Activated T-cell treated with anti-CD3 and anti-CD28 coated beads, Interleukin-2, amount 50 U/mL, for 48 hours (primary cell): ENCODE measurements at places on chromosomes 12 and 14.

- DNase-seq, result no peak
Measured at GRCh38 chr14:91624757-91625156, 107.1 kb downstream of the CATSPERB start.

- no peak for DNase-seq
Measured at GRCh38 chr12:25594376-25594775, 41.3 kb upstream of the LMNTD1 start.

DNA sequence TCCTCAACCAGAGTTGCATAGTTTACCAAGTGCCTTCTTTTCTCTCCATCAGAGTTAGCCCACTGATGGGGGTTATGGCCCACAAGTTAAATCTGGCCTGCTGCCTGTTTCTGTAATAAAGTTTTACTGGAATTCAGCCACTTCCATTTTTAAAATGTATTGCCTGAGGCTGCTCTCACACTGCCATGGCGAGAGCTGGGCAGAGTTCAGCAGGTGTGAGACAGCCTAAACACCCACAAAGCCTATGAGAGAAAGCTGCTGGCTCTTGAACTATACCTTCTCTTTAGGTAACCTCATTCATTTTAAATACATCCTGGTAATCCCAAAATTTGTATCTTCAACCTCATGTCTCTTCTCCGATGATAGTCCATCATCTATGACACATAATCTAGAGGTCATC lies 86.1 kb downstream of the BCL2L14 start:
- DNase-seq, result no peak

DNA sequence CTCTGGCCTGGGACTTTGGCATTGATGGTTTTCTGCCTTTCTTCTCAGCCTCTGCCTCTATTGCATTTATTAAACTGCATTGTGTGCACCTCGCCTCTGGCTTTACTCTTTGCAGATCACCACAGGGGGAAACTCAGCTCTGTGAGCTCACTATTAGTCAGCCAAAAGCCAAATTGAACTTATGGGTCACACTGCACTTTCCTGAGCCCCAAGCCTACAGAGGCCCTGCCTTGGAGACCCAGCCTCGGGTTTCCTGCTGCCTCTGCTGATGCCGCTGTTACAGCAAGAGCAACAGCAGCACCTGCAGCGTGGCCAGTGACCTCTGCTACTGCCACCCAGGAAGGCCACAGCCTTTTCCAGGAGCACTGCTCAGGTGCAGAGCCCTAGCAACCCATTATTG lies 122.5 kb downstream of the DAD1 start:
- DNase-seq, result no peak

- no peak for DNase-seq
Measured at GRCh38 chr12:114403011-114403689, 2.8 kb downstream of the TBX5 start.

DNA sequence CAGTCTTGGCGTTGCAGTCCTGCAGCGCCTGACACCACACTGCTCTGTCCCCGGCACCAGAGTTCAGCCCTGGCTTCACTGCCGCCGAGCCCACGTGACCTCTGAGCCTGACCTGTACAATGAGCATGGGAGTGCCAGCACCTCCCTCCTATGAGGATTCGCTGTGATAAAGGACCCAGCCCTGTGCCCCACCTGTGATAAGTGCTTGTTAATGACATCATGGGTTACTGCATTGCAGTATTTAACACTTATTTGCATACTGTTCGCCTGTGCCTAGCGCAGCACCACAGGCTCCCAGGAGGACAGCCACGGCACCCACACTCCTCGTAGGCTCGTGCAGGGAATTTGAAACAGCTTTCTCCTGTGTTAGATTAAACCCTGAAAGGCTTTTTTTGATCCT lies 118.2 kb upstream of the GSC start:
- DNase-seq, result no peak

DNA sequence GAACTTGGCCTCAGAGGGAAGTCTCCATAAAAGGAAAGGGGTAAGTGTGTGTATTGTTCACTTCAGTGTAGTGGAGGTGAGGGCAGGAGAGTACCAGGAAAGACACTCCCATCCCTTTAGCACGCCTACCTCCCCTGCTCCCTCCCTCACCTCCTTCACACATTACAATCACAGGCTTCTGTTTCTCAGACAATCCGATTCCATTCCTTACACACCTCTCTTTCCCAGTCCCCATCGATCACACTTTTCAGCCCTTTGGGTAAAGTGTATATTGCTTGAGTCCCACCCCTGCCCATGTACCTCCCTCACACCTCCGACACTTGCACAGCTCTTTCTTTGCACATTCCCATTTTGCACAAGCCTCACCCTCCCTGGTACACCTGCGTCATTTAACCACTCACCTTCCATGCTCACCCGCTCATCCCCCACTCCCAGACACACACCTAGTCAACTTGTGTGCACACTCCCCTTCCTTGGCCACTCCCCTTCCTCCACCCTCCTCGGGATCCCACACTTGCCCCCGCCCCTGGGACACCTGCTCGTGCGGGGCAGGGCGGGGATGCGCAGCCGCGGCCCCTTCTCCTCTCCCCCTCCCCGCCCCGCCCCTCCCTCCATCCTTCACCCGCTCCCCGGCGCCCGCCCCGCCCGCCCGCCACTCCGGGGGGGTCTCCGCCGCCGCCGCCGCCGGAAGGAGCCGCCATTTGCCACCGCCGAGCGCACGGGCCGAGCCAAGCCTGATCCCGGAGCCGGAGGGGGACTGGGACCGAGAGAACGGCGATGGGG lies at the start of gene MARCHF9:
TSS of gene MARCHF9 (plus strand) at position 693 of the 783 bp plus-strand sequence. CDS start 426 bp downstream, outside the sequence.
- peak; percentile 89 for DNase-seq

DNA sequence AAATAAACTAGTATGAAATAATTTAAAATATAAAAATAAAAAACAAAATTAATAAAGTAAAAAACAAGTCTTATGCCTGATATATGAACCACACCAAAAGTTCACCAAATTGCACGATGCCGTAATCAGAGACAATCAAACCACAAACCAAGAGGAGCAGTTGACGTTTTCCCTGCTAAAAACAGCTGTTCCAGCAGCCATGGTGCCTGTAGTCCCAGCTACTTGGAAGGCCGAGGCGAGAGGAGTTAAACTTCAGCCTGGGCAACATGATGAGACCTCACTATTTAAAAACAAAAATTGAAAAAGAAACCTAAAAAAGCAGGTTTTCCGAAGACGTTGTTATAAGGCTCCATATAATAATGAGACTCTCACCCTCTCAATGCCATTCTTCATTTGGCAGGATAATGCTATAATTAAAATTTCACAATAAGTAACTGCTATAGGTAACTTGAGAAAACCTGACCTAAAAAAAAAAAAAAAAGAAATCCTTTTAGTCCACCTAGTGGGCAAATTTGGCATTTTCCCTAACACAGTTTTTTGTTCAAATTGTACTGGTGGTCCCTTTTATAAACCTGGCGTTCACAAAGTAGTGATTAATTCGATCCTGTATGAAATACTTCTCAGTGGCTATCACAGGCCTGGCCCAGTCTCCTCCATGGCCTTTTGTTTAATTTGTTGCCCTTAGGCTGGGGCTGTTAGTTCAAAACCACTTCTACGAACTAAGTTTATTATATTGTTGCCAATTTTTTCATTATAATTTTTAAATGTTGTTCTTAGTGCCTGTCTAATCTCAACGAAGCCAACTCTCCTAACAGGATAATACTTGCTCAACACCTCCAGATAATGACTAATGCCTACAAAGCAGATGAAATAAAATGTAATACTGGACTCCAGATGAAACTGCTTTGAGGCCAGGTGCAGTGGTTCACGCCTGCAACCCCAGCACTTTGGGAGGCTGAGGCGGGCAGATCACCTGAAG lies 62.1 kb downstream of the TNFAIP2 start:
- no peak for DNase-seq

- no peak for DNase-seq
Measured at GRCh38 chr12:40648519-40648918, 43.7 kb upstream of the CNTN1 start.

GRCh38 chr14:68000511-68000910 lies 180.9 kb downstream of the RAD51B start:
- no peak for DNase-seq

GRCh38 chr12:1093166-1093751 lies 102.2 kb downstream of the ERC1 start:
- peak; percentile 29 for DNase-seq

- no peak for DNase-seq
Measured at GRCh38 chr14:75068294-75069120, 934 bp upstream of the ZC2HC1C start.

- no peak for DNase-seq
Measured at GRCh38 chr12:11633968-11634367, 15.5 kb upstream of the ETV6 start.

- no peak for DNase-seq
Measured at GRCh38 chr14:89797148-89797547, 157.4 kb downstream of the EFCAB11 start.
